Vagina (tissue), 2 donors: ENCODE measurements at places on chromosomes 7 and 10. TPM values are rescaled to one million over a fixed set of nuclear protein-coding genes. Genes with fewer than 3 reads are reported as not detected.

Gene SLC39A12
- total RNA-seq = not detected

DNA sequence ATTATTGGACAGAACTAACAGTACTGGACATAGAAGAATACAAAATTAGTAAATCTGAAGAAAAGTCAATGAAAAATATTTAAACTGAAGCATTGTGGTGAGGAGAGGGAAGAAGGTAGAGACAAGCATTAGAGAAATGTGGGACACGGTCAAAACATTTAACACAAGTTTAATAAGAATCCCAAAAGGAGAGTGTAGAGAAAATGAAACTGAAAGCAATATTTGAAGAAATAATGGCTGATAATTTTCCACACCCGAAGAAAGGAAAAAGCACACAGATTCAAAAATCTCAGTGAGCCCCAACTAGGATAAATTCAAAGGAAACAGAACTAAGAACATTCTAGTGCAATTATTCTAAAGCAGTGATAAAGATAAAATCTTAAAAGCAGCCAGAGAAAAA, 126.4 kb upstream of the LRRTM3 start:
- no peaks in the 10 kb centered on the region for H3K4me1 ChIP-seq
- H3K27ac ChIP-seq = no peak overlapping the region
- no peaks in the 10 kb centered on the region for H3K27me3 ChIP-seq
- no peaks in the 10 kb centered on the region for H3K36me3 ChIP-seq
- no peak for DNase-seq

- H3K27me3 ChIP-seq = no peaks in the 10 kb centered on the region
- H3K4me1 ChIP-seq = no peaks in the 10 kb centered on the region
- no peak overlapping the region for H3K4me3 ChIP-seq
Measured at GRCh38 chr7:111043561-111043960, 47.4 kb upstream of the LRRN3 start.

DNA sequence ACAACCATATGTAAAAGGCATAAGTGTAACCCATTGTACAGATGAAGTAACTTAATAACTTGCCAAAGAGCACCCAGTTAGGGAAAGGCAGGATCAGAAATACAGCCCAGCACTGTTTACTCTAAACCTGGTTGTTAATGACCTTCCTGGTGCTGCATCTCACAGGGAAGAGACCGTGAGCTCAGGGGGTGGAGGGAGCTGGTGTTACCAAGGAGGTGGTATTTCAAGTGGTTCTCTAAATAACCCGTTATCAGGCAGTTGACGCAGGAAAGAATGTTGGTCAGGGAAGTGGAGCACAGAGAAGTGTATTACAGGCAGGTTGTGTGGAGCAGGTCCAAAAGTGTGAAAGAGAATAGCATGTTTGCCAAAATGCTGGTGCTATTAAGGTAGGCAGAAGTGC, 4.4 kb upstream of the ST7 start:
- H3K27me3 ChIP-seq = no peaks in the 10 kb centered on the region
- H3K36me3 ChIP-seq = no peaks in the 10 kb centered on the region
- H3K27ac ChIP-seq = no peak overlapping the region
- no peak overlapping the region for H3K4me3 ChIP-seq

DNA sequence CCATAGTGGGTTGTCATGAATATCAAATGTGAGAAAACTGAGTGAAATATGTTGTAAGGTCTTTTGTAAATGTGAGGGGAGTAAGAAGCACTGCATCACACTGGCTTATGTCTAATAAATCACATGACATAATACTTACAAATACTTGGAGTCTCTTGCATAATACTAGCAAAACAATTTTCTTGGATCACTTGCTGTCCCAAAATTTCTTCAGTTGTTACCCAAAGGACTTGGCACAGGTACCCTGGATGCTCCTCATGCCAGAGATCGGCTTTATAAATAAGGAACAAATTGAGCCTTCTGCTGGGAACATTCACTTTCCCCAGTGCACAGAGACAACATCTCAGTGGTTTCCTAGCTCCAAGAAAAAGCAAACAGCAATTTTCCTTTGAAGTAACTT, 5.0 kb upstream of the LRIT2 start:
- H3K4me1 ChIP-seq = no peaks in the 10 kb centered on the region
- H3K4me3 ChIP-seq = no peak overlapping the region
- no peaks in the 10 kb centered on the region for H3K36me3 ChIP-seq
- no peaks in the 10 kb centered on the region for H3K27me3 ChIP-seq
- DNase-seq = no peak

DNA sequence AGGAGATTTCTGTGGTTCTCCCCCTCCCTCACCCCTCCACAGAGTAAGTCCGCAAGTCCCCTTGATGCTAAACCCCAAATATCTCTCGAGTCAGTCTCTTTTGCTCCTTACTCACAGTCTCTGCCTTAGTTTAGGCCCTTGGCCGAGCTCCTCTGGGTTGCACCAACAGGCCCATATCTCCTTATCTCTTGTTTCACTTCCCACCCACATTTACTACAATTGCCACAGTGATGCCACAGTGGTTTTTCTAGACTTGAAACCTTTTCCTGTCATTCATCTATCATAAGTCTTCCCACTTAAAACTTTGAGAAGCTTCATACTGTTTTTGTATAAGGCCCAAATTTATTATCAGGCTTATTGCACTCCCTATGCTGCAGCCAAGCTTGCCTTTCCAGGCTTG, 23.4 kb upstream of the NME8 start:
- H3K36me3 ChIP-seq = no peaks in the 10 kb centered on the region
- no peak for DNase-seq
- no peak overlapping the region for H3K27ac ChIP-seq

GRCh38 chr7:88001744-88002530, 67.9 kb downstream of the ADAM22 start:
- no peaks in the 10 kb centered on the region for H3K4me1 ChIP-seq
- no peaks in the 10 kb centered on the region for H3K27me3 ChIP-seq
- H3K27ac ChIP-seq = no peak overlapping the region
- no peak overlapping the region for H3K4me3 ChIP-seq
- H3K36me3 ChIP-seq = no peaks in the 10 kb centered on the region

GRCh38 chr7:152430854-152431253, 4.9 kb downstream of the KMT2C start:
- H3K4me1 ChIP-seq = peaks cover 81% of the 10 kb centered on the region
- no peak overlapping the region for H3K27ac ChIP-seq
- no peak overlapping the region for H3K4me3 ChIP-seq
